ENCODE measurements at places on chromosomes 12 and 14. TPM values are rescaled to one million over a fixed set of nuclear protein-coding genes. Genes with fewer than 3 reads are reported as not detected.

OR6C2 gene
- not detected for total RNA-seq

SYCP3 gene
- not detected for total RNA-seq

DNA sequence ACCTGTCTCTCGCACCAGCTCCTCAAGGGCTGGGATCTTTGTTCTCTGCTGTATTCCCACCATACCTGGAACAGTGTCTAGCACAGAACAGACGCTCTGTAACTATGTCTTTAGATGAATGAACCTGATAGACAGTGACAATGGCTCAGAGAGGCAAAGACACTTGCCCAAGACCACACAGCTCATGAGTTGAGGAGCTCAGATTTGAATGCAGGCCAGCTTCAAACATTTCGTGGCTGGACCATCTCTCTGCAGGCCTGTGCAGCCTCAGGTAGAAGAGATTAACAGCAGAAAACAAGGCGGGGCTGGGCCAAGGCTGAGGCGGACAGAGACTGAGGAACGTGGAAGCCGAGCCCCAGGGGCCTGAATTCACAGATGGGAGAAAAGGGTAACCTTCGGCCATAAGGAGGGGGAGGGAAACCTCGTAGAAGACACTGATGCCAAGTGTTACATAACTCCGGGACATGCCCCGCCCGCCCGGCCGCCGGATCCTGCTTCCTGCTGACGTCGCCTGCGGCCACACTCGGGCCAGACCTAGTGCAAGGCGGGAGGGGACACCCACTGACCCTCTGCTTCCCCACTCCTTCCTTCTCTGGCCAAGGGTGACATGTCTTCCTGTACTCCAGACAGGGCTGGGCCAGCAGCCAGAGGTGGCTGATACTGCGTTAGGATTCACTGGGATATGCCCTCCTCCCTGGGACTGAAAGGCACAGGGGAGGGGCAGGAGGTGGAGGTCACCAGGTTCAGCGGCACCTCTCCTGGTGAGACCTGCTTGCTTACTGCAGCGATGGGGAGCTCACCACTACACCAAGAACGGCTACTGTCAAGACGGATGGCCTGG, 86.8 kb downstream of the RFLNA start:
- DNase-seq = peak; percentile 89

DNA sequence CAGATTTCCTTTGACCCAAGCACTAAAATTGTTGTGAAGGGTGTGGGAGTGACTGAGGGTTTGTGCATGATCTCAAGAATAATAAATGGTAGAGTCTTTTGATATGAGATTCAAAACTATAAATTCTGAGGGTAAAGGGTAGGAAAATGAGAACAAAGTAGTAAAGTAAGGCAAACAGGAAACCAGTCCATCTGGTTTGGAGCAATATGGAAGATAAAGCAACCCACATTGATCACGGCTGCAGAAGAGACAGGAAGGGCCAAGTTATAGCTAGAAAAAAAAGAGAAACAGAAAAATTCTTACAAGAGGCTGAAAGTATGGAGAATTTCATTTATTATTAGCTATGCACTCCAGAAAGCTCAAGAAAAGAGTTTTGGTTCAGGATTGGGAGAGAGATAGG, 4.6 kb upstream of the SLCO1B3 start:
- DNase-seq = no peak

DNA sequence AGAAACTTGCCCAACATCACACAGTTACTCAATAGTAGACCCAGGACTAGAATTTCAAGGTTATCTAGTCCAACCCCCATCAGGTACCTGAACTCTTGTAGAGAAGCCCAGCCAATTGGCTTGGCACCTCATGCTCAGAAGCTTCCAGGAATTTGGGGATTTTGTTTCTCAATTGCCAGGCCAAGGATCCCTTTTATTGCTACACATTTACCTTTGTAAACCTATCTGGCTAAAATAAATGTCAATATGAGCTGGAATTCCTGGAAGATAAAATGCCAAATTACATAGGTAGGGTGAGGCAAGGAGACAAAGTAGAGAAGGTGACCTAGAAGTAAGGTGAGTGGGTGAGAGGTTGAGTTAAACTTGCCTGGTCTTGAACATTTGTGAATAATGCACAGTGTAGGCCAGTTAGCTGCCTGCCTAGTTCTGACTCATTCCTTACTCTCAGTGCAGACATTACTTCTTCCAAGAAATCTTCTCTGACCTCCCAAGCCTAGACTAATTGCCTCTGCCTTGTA, 36.3 kb downstream of the SDR9C7 start:
- DNase-seq = no peak

P2RX2 gene
- 1.0 TPM for total RNA-seq

DNA sequence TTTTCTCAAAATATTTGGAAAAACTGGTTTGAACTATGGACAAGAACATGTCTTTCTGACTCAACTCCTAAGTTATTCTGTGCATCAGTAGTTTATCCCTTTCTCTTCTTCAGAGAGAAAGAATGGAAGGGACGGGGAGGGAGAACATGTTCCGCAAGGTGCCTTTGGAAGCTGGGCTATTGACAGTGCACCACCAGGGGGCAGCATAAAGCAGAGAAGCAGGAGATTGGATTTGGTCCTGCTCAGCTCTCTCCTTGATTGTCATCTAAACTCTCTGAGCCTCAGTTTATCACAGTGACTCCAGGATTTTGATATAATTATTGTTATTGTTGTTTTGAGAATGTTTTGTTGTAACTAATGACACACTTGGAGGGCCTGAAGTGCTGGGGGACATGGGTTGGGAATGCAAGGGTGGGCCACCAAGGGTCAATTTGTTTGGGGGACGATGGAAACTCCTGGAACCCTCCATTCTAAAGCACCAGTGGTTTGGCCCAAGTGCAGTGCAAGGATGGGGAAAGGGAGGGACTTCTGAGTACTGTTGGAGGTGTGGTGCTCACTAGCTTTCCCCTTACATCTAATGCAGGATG, 45.3 kb upstream of the ANO6 start:
- DNase-seq = peak; percentile 87

DNA sequence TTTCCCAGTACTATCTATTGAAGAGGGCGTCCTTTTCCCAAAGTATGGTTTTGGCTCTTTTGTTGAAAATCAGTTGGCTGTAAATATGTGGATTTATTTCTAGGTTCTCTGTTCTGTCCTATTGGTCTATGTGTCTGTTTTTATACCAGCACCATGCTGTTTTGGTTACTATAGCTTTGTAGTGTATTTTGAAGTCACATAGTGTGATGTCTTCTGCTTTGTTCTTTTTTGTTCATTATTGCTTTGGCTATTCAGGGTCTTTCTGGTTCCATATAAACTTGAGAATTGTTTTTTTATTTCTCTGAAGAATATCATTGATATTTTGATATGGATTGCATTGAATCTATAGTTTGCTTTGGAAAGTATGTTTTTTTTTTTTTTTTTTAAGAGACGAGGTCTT, 67.4 kb downstream of the ERC1 start:
- DNase-seq = no peak

- DNase-seq = peak; percentile 38
Observed at GRCh38 chr14:96261053-96261452, 5.0 kb downstream of the BDKRB1 start.

DNA sequence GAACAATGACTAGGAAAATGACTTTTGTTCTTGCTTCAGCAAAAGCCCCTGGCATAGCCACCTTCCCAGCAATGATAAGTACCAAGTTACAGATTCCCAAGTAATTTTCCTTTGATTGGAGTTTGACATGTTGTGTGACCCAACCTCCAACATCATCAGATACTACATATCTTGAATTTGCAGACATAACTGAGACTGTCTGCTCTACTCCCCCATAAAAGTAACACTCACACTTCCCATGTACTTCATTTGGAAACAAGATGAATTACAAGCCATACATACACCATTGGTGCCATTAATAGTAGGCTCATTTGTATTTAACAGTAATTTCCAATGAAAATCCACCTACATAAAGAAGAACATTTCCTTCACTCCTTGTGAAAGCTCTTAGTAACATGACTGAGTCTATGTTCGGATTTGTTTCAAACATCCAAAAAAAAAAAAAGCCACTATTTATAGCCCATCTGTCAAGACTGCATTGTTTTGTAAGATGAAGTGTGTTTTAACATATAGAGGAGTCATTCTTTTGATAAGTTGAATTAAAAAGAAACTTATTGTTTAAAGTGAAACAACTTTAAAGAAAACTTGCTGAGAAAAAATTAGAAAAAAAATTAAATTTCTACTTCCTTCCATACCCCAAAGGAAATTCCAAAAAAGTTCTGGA, 12.0 kb upstream of the SLCO1A2 start:
- no peak for DNase-seq

DNA sequence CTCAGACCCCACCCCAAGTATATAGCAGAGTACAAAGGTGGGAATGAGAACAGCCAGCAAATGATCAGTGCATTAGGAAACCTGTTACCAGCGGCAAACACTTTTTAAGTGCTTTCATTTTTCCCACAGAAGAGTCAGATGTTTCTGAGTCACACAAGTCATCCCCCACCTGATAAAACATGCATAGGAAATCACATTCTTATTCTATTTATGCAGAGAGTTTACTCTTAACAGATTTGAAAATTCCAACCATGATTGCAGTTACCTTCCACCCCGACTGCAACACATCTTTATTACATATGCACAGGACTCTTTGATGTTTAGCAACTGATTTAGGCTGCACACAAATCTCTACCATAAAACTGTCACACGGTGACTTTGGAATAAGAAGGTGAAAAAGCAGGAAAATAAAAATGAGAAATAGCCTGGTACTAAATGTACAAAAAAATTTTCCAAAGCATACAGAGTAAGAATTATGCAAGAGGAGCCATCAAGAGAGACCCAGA, 236.4 kb downstream of the PAWR start:
- no peak for DNase-seq

- no peak for DNase-seq
Observed at GRCh38 chr14:104359301-104359968, 220.1 kb upstream of the C14orf180 start.

HCAR2 gene
- total RNA-seq = not detected

ADIPOR2 gene
- 20.5 TPM for total RNA-seq

AICDA gene
- not detected for total RNA-seq

KLRB1 gene
- total RNA-seq = not detected

GRCh38 chr12:98754095-98754494, 109.0 kb downstream of the APAF1 start:
- no peak for DNase-seq

GRCh38 chr12:6944381-6945186, 762 bp downstream of the C12orf57 start:
- peak; percentile 95 for DNase-seq

- DNase-seq = no peak
Observed at GRCh38 chr12:88726806-88727720, 146.8 kb upstream of the KITLG start.

DNA sequence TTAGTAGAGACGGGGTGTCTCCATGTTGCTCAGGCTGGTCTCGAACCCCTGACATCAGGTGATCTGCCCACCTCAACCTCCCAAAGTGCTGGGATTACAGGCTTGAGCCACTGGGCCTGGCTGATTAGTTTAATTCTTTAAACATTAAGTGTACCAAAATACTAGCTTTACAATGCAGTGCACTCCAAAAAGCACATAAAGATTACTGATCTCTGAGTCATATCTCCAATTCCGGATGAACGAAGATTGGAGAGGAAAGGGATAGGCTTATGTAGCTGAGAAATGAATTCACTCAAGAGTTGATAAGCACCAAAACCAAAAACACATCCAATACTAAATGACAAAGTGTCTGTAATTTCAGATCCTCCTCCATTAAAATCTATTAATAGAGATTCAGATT, 15.1 kb downstream of the NAV3 start:
- no peak for DNase-seq

TSFM gene
- 9.2 TPM for total RNA-seq

- DNase-seq = no peak
Observed at GRCh38 chr14:102606296-102606695, 13.8 kb downstream of the RCOR1 start.

GRCh38 chr12:120093592-120094355, 22.8 kb downstream of the RAB35 start:
- no peak for DNase-seq

DNA sequence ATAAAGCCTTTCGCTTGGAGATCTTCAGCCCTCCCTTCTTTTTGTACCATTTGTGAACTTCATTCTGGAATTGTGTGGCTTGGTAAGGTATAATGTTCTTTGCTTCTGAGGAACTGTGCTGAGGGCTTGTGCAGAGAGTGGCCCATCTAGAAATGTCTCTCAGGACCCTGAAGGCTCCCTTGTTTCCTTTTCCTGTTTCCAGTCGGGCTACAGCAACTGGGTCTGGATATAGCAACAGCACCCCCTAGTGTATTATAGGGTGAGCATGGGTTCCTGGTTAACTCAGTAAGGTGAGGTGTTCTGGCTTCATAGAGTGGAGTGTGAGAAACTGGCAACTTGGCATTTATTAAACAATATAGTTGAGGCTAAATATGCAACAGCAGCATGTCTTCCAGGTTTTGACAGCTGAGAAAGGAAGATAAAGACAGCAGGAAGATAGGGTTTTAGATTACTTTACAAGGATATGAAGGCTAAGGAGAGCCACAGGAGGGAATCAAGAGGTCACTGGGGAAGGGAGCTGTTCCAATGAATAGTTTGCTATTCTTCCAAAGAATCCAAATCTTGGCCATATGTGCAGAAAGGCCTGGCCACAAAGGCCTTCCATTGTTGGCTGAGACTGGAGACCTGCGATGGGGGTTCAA, 49.1 kb upstream of the RNU6-8 start:
- peak; percentile 79 for DNase-seq

PZP gene
- total RNA-seq = not detected

ADAMTS20 gene
- total RNA-seq = not detected

RAD9B gene
- total RNA-seq = not detected

TPPP2 gene
- 1.3 TPM for total RNA-seq

GRCh38 chr14:99574099-99574880, 29.7 kb downstream of the CCDC85C start:
- peak; percentile 78 for DNase-seq

TAS2R30 gene
- 12.2 TPM for total RNA-seq

DNA sequence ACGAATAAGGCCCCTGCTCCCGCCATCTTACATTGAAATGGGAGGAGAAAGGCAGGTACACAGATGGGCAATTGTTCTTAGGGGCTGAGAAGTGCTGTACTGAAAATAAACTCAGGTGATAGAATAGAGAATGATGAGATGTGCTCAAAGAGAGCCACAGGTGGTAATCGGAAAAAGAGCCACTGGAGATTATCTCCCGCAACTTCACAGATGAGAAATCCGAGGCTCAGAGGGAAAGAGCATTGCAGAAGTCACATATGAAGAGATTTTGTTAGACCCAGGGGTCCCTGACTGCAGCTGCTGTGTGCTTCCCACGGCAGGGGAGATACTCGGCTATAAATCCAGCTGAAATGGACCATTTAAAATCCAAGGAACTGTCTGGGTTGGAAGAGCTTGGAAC, 73.7 kb downstream of the PRIMA1 start:
- no peak for DNase-seq

GRCh38 chr12:4743046-4743445, 22.8 kb downstream of the GALNT8 start:
- no peak for DNase-seq

GRCh38 chr14:60183138-60183537, 17.9 kb upstream of the DHRS7 start:
- no peak for DNase-seq

All from body of pancreas (tissue), 4 donors.